ENCODE measurements at places on chromosomes 3 and 15.

GRCh38 chr15:89416339-89417183 lies 79.8 kb downstream of the RHCG start:
- DNase-seq, result peak; percentile 73

DNA sequence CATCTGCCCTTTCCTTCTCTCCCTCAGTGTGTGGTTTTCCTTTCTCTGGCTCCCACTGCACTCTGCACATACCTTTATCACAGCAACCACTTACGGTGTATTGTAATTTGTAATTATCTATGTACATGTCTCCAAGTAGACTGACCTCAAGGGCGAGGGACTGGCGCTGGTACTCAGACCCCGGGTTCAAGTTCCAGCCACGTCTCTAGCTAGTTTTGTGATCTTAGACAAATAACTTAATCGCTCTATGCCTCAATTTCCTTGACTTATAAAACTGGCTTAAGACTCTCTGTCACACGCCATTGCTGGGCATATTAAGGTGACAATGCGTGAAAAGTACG lies 607 bp upstream of the SENP2 start:
- no peak for DNase-seq

DNA sequence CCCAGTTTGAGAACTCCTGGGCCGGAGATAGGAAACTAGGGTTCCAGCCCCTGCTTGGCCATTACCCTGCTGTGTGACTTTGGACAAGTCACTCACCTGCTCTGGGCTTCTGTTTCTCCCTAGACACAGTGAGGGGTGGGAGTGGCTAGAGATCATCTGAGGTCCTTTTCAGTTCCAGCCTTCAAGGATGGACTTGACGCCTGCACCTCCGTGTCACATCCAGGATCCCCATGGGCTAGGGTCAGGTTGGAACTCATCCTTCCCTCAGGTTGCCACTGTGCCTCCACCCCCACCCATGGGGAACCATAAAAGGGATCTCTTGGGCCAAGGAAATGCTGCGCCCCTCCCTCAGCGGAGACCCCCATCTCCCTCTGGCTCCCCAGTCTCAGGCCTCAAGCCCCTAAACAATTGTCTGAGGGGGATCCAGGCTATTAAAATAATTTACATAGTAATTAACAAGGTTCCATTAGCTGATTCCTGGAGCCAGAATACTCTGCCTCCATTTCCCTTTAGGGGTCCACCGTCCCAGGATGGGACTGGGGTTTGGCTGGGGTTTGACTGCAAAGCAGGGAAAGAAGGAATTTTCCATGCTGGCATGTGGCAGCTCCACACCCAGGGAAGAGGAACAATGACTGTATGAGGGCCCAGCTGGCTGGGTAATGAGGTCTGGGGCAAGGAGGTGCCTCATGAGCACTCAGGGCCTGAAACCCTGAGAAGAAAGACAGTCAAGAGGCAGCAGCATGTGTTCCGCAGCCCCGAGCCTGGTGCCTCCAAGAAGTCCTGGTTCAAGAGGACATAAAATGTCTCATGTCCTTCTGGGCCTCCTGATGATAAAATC lies 177.7 kb downstream of the SMAD6 start:
- DNase-seq, result no peak

DNA sequence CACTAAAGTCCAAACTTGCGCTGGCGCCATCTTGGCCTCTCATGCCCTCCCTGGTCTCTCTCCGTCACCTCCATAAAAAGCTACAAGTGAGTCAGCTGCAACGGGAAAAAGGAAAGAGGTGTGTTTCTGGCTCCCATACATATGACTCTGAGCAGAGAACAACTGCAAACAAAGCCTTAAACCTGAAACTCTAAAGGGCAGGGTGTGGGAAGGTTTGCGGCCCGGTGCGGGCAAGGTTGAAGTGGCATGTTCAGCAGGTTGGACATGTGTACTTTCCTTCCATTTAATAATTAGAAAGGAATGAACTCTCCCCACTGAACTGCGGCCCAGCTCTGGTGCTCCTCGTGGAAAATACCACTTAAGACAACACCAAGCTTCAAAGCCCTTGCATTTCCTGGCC lies 59.0 kb upstream of the PPARG start:
- DNase-seq, result no peak

DNA sequence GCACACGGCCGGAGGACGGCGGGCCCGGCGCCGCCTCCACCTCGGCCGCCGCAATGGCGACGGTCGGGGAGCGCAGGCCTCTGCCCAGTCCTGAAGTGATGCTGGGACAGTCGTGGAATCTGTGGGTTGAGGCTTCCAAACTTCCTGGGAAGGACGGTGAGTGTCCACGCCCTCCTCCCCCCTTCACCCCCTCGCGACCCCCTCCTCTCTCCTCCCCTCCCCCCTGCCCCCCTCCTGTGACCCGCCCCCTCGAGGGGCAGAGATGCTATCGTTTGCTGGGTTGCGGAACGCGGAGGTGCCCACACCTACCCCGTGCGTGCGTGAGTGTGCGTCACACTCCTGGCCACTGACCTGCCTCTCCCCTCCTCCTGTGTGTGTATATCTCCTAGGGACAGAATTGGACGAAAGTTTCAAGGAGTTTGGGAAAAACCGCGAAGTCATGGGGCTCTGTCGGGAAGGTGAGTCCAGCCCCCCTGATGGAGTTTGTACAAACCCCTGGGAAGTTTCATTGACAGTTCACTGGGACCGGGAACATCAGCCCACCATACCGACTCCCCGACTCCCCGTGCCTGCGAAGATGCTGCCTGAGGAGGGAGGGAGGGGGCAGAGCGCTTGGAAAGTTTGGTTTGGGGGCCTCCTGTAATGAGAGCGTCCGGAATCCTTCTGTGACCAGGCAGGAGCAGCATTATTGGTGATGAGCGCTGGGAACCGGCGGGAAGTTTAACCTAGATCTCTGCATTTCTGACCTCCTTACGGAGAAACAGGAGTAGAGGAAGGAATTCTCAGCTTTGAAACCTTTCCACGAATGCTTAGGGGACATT lies 795 bp upstream of the SCAANT1 start:
- DNase-seq, result no peak

- no peak for DNase-seq
Measured at GRCh38 chr15:52308446-52309153, 13.0 kb upstream of the MYO5C start.

- no peak for DNase-seq
Measured at GRCh38 chr3:34868935-34869334, 770.4 kb upstream of the ARPP21 start.
